ENCODE measurements at places on chromosomes 16 and 17.

DNA sequence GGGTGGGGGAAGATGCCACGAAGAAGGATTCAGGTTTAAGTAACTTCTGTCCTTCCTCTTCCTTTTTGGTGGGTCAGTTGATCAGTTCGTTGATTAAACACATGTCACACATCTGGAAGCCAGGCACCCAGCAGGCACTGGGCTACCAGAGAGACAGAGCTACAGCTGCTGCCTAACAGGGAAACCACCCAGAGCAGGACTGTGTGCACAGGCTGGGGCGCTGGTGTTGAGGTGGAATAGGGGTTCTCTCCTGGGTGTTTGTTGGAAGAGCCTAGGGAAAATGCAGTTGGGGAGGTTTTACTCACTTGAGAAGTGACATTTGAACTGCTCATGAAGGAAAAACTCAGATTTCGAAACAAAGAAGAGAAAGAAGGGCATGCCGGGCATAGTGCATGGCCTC lies 152.4 kb downstream of the IRX5 start:
- no peak for DNase-seq

- no peak for DNase-seq
These were observed 100.7 kb upstream of the CHMP6 start for GRCh38 chr17:80890921-80891396.

DNA sequence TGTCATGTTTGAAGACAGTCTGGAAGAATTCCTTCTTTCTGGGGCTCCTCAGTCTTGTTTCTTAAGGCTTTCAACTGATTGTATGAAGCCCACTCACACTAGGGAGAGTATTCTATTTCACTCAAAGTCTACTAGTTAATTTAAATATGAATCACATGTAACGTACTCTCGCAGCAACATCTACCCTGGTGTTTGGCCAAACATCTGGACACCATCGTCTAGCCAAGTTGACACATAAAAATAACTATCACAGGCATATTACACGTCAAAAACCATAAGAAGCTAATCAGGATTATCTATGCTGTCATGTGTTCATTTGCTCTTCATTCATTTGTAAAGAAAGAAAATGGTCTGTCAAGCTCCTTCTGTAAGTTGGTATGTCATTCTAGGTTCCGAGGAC lies 787.4 kb downstream of the KCNJ2 start:
- no peak for DNase-seq

GRCh38 chr16:50201787-50202186 lies 48.7 kb downstream of the TENT4B start:
- DNase-seq = peak; percentile 27
